IPS DF 6.9 (cell line): ENCODE measurements at places on chromosomes 12 and 14.

GRCh38 chr14:103109535-103110441, 13.5 kb upstream of the TNFAIP2 start:
- H3K36me3 ChIP-seq: no peaks in the 10 kb centered on the region
- H3K27me3 ChIP-seq: peaks cover under 1% of the 10 kb centered on the region; the same call in 1 of the 2 replicates
- no peak overlapping the region; the same call in 1 of the 2 replicates for H3K4me3 ChIP-seq
- DNase-seq: no peak
- no peak overlapping the region for H3K27ac ChIP-seq

DNA sequence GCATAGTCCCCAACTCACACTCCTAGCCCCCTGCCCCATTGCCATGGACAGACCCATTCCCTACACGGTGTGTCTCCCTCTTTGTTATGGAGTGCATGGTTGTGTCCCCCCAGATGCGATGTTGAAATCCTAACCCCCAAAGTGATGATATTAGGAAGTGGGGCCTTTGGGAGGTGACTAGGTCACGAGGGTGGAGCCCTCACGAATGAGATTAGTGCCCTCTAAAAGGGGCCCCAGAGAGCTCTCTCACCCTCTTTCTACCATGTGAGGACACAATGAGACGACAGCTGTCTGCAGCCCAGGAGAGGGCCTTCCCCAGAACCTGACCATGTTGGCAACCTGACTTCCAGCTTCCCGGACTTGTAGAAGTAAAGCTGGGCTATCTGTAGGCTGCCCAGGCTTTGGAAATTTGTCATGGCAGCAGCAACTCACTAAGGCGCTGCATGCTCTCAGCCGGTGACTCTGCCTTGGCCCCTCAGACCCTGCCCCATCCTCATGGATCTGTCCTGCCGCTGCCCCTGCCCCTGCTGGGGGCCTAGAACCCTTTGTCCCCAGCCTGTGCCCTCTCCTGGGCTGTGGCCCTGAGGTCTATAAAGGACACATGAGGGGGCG, 318.1 kb upstream of the RTL1 start:
- no peaks in the 10 kb centered on the region for H3K27me3 ChIP-seq
- no peak overlapping the region for H3K4me3 ChIP-seq
- no peak overlapping the region for H3K27ac ChIP-seq
- DNase-seq: no peak
- H3K36me3 ChIP-seq: no peaks in the 10 kb centered on the region
- H3K4me1 ChIP-seq: peaks cover 3% of the 10 kb centered on the region

DNA sequence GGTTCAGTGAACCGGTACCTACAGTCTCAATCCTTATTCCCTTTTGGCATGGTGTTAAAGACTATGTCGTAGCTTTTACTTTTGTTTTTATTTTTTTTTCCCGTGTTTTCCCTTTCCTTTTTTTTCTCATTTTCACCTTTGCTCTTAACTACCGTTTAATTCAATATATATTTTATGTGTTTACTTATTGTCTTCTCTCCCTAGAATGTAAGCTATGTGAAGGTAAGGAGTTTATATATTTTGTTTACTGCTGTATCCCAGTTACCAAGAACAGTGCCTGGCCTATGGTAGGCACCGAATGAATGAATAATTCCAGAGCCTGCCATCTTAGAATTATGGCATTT, 261 bp upstream of the MLH3 start:
- H3K4me3 ChIP-seq: no peak overlapping the region
- no peak overlapping the region for H3K27ac ChIP-seq
- H3K27me3 ChIP-seq: no peaks in the 10 kb centered on the region
- DNase-seq: no peak
- no peaks in the 10 kb centered on the region for H3K4me1 ChIP-seq

GRCh38 chr14:35879654-35880249, 53.6 kb downstream of the BRMS1L start:
- H3K36me3 ChIP-seq: no peaks in the 10 kb centered on the region
- H3K4me3 ChIP-seq: no peak overlapping the region
- no peak overlapping the region for H3K27ac ChIP-seq
- DNase-seq: no peak
- no peaks in the 10 kb centered on the region for H3K4me1 ChIP-seq
- H3K27me3 ChIP-seq: peaks cover 2% of the 10 kb centered on the region; the same call in 1 of the 2 replicates

DNA sequence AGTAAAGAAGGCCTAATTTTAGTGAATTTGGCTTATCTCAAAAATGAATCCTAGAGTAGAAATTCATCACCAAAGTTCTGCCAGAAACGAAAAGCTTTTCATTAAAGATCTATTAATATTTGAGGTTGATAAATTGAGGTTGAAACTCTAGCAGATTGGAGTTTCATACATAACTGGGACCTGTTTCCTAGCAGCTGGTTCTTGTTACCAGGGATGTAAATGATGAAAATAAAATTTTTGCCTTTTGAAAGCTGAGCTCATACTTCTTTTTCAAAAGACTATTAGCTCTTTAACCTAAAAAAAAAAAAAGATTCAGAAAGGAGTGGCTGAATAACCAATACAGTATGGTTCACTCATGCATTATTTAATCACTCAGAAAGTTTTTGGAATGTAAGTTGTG, 98.3 kb downstream of the PTGER2 start:
- no peaks in the 10 kb centered on the region for H3K4me1 ChIP-seq
- DNase-seq: no peak
- no peak overlapping the region for H3K4me3 ChIP-seq
- no peaks in the 10 kb centered on the region for H3K36me3 ChIP-seq

- H3K4me3 ChIP-seq: no peak overlapping the region
- no peak for DNase-seq
- no peak overlapping the region for H3K27ac ChIP-seq
Measured at GRCh38 chr12:127336416-127336815, 930.6 kb upstream of the TMEM132C start.

DNA sequence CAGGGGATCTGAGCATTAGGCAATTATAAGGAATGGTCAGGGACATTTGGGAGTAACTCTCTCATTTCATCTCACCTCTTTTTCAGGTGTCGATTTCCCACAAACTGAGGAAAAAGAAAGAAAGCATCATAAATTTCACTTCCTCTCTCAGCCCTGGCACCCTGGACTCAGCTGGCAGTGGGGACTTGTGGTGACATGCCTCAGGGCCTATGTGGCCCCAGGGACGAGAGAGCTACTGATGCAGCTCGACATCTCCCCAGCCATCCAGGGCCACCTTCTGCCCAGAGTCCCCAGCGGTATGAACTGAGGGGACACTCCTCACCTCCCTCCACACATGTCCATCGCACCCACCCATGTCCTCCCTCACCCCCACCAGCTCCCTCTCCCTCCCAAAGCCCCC, 11.7 kb downstream of the TNFRSF1A start:
- no peak overlapping the region for H3K27ac ChIP-seq
- peaks cover 4% of the 10 kb centered on the region for H3K4me1 ChIP-seq
